ENCODE measurements at places on chromosomes 4 and X.

GRCh38 chr4:63563288-63564014 is 845.8 kb downstream of the TECRL start:
- peak; percentile 60 for DNase-seq

- no peak for DNase-seq
These were observed 143.1 kb downstream of the ARSF start for GRCh38 chrX:3184176-3184930.

GRCh38 chrX:100264200-100264599 is 145.9 kb downstream of the PCDH19 start:
- peak; percentile 13 for DNase-seq

- DNase-seq, result no peak
These were observed 24.1 kb downstream of the ATP8A1 start for GRCh38 chr4:42632653-42633382.

DNA sequence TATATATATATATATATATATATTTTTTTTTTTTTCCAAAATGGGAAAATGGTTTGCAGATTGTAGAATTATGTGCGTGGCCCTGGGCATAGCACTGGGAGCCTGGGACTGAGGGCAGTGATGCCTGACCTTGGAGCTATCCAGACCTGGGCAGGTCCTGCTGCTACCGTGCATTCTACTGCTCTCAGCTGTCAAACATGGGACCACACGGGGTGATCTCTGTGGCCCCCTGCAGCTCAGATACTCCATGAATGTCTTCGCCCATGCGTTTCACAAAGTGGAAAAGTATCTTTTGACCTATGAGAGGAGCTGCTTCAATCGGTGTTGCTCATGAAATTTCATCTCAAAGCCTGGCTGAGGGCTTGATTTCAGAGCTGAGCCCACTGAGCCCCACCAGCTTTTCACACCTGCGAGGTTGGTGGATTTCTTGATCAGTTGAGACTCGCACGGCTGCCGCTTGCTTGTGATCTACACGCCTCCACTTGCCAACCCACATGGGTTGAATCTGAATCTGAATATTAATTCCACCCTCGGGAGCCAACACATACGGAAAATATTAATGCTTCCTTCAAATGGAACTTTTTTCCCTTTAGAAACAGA is 35.7 kb downstream of the ING2 start:
- no peak for DNase-seq

DNA sequence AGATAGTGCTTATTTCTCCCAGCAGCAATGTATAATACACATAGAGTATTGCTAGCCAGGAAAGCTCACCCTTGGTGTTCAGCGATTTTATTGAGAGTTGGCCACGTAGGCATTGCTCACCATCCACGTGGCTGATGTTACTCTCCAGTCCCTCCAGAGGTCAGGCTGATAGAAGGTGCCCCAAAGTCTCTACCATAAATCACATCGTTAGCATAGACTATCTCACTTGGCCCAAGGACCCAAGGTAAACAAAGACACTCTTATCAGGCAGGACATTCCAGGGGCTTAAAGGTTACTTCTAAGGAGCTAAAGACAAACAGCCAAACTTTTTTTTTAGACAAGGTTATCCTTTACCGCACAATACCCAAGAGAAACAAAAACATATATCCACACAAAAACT is 30.3 kb upstream of the RGN start:
- no peak for DNase-seq

GRCh38 chr4:139316733-139317132 is 14.5 kb upstream of the NDUFC1 start:
- no peak for DNase-seq
